ENCODE measurements at places on chromosomes 7 and 10.

- no peak for DNase-seq
Observed at GRCh38 chr10:12670004-12670403, 320.7 kb downstream of the CAMK1D start.

GRCh38 chr10:5490698-5491464, 8.5 kb downstream of the CALML5 start:
- DNase-seq = no peak

- no peak for DNase-seq
Observed at GRCh38 chr7:141617280-141617679, 66.1 kb downstream of the AGK start.

DNA sequence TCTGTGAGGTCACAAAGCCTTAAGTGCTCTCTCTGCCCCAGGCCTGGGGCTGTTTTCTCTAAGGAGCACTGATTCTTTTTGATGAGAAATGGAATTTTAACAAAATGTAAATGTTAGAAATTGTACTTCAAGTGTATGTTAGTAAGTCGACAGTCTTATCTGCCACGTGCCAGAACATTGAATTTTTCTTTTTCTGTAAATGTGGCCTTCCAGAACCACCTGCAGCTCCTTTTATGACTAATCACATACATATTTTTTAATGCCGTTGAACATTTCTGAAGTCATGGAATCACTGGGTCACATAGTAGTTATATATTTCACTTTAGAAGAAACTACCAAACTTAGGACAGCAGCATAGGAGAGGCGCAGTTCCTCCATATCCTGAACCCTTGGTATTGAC, 38.0 kb downstream of the UBE3C start:
- no peak for DNase-seq

DNA sequence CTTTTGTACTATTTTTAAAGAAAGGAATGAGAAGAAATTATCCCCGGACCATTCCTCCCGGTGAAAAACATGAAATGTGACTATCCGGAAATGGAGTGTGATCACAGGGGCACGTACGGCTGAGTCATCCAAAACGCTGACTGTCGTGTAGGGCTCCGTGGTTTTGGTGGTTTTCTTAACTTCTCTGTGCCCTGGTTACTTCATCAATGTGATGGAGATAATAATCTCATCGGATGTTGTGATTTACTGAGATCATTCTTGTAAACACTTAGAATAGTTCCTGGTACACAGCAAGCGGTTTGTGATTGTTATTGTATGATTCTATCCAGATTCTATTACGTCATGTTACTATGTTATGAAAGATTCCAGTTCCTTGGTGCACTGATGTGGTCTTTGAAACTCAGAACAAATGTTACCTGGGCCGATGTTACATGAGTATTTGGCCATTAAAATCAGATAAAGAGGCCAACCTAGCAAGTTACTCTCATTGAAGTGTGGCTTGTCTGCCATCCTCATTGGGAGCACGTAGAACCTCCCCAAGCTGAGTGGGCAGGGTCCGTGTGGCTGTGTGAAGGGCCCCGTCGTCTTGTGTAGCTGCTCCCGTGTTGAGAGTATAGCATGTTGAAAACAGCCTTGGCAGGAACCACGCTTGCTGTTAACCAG, 99.5 kb downstream of the CAMK1D start:
- peak; percentile 52 for DNase-seq

DNA sequence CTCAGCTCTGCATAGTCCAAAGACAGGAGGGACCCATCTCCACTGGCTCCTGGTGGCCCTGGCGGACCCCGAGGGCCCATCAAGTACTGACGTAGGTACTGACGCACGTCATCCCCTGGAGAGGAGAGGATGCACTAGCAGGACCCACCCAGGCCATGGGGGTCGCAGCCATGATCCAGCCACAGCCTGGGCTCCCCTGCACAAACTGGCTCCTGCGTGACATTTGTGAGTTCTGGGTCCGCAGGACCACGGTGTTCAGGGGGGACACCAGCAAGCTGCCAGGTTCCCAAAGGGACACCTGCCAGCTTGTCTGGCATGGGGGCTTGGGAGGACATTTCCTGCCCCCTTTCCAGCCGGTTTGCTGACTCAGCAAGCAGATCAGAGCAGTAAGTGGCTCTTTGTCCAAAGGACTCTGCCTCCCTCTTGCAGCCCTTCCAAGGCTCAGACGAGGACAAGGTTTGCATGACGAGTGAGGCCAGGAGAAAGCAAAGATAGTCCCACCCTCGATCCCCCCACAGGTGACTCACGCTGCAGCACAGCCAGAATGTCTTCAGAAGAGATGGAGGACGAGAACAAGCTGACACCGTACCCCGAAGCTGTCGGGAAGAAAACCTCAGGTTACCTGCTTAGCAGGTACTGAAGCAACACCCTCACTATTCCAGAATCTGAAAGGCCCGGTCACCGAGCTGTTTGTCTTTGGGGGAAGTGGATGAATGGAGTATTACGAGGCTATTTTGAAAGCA, 49.0 kb downstream of the COL17A1 start:
- DNase-seq = no peak

DNA sequence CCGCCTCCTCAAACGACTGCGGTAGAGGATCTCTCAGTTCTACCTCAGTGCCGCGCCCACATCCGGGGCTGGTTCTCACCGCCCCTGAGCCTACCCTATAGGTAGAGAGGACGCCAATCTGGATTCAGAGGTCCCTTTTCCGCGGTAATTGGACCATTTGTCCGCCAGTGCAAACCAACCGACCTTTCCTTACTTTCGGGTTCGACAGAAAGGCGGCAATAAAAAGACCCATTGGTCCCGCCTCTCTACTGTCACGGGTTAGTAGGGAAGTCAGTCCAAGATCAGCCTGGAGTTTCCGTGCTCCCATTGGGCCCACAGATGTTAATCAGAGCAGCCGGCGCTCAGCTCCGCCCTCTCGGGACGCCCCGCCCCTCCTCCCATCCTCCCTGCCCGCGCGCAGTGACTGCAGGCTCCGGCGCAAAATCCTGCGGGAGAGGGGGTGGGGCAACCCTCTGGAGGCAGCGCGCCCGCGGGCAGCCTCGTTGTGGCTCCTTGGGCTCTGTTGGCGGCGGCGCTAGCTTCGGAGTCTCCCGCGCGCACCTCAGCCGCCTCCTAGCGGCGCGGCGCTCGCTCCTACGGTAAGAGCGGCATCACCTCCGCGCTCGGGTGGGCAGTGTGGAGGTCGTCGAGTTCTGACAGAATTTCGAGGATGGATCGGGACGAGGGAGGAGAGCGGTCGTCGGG, at the start of the genes PHTF2 and TMEM60:
TSS of gene PHTF2 (plus strand) at position 380 of the 684 bp plus-strand sequence.
TSS of gene TMEM60 (minus strand) at position 41 of the 684 bp plus-strand sequence. CDS start 4,061 bp downstream, outside the sequence.
- peak; percentile 68 for DNase-seq

GRCh38 chr10:77310288-77310840, 327.2 kb downstream of the KCNMA1 start:
- DNase-seq = no peak

DNA sequence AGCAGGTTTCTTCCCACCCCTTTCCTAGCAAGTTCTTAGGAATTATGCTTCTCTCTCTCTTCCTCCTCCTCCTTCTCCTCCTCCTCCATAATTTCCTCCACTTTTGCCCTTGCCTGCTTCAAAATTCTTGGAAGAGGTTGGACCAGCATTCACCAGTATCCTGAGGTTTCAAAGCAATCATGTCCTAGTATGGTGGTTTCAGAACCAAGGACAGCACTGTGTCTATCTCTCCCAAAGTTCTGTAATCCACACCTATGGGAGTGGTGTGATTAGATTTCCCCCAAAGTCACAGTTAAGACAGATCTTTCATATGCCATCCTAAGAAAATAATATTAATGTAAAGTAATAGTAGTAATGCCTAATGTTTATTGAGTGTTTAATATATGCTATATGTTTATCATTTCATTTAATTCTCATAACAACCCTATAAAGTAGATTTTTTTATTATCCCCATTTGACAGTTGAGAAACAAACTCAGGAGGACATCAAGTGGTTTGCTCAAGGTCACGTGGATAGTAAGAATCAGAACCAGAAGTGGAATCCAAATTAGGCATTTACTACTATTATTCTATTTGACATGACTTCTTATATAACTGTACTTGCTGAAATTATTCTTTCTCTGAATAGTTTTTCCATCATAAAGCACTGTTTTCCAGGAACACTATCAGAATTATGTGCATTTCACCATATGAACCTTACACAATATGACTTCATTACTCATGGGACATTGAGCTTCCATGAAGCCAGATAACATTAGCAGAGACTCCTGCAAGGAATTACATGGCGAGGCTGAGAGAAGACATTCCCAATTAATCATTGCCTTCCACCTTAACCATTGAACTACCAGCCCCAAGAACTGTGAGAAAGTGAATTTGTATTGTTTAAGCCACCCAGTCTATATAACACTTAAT, 91.4 kb downstream of the IPMK start:
- DNase-seq = no peak

DNA sequence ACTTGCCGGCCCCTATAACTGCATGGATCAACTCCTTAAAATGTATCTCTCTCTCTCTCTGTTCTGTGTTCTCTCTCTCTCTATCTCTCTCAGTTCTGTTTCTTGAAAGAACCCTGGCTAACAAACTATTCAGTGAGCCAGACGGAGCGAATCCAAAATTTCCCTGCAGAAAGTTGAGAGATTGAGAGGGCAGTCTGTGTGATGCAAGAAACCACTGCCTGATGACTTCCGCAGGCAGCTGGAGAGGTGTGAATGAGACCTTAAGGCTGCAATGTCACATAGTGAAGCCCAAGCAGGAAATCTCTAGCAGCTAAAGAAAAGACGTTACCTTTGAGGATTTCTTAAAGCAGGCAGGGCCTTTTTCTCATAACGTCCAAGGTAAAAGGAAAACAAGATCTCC, 17.3 kb downstream of the FAM107B start:
- DNase-seq = no peak

DNA sequence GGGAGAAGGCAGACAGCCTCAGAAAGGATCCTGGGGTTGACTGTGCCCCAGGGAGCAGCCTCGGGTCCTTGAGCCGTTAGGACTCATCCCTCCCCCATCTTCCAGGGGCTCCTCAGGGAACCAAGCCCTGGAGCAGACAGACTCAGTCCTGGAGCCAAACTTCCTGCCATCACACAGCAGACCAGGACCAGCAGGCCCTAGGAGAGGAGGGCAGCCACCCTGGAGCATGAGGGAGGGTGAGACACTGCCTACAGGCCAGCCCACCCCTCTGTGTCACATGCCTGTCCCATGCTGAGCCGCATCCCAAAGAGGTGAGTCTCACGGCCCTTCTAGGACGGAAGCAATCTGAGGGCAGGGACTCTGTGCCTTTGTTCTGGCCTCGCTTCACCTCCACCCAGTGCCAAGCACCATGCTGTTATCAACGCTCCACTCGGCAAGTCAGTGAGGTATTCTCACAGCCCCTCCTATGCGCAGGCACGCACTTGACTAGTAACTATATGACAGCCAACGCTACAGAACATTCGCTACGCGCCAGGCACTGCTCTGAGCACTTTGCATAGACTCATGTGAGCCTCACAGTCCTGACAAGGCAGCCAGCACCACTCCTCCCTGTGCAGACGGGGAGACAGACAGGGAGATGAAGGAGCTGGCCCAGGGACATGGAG, 19.1 kb downstream of the MAD1L1 start:
- DNase-seq = no peak

DNA sequence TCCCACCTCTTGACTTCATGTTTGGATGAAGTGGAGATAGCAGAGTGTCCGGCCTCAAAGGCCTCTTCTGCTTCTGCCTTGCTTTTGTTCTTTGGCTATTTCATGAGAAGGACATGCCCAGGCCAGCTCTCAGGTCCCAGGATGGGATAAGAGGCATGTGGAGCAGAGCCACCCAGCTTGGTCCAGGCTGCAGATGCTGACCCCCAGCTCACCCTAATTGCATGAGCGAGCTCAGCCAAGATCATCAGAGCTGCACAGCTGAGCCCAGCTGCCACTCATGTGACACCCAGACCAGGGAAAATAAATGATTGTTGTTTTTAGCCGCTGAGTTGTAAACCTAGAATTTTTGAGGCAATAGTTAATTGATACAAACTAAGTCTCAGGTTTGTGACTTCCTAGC, 230.0 kb downstream of the PHF14 start:
- DNase-seq = no peak

DNA sequence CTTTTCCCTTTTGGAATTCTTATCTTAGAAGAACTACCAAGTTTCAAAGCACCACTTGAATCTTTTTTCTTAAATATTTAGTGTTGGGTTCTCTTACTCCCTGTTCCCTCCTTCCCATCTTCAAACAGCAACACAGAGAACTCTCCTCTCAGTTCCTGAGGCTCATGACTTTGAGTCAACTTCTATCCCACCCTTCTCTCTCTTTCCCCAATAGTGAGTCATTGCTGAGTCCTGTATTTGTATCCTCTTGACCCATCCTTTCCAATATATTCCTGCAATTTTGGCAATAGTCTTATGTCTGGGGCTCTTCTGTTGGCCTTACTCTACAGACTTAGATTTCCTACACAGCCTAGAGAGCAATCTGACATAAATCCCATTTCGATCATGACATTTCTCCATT, 20.8 kb upstream of the JCAD start:
- no peak for DNase-seq

DNA sequence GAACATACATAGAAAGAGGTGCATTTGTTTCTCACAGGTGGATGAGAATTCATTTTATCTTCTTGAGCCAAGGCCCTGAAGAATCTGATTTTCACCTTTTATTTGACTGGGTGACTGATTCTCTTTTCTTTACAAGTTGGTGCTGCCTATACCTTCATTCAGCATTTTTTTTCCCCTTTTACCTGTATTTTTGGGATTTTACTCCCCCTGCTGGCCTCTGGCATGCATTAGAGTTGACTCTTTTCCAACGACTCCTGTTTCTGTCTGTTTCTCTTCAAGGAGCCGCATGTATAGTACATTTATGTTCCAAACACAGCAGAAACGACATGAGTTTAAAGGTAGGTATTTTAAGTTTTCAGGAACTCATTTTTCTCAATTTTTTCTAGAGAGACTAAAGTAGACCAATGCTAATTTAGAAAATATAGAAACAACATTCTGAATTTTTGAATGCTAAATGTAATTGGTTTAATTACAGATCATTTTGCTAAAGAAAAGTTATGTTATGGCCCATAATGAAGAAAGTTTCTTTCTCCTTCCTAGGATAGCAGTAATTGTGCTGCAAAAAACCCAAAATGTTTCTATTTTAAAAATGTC, 149.8 kb upstream of the HDAC9 start:
- no peak for DNase-seq

DNA sequence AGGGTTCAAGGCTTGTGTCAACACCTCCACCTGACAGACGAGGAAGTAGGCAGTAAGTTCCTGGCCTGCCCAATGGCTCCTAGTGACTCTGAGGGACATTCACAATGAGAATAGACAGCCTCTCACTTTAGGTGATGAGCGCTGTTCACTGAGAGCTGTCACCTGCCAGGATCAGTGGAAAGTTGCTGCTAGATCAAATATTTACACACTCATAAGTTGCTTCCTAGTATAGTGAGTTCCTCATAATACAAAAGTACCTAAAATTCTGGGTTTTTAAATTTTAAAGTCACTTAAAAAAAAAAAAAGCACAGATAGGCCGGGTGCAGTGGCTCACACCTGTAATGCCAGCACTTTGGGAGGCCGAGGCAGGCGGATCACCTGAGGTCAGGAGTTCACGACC, 320.8 kb downstream of the PRPF18 start:
- no peak for DNase-seq

DNA sequence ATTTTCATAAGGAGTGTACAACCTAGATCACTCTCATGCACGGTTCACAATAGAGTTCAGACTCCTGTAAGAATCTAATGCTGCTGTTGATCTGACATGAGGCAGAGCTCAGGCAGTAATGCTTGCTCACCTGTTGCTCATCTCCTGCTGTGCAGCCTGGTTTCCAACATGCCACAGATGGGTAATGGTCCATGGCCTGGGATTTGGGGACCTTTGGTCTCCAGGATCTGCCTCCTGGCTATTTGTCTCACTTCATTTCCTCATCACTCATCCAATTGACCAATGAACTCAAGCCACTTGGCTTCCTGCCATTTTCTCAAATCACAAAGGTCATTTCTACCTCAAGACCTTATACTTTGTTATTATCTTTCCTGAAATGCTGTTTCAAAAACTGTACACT, 786.1 kb downstream of the ANKRD7 start:
- DNase-seq = no peak
